Peyer's patch (tissue), 4 donors: ENCODE measurements at places on chromosomes 2 and 18. TPM values are rescaled to one million over a fixed set of nuclear protein-coding genes. Genes with fewer than 3 reads are reported as not detected.

HOXD12 gene
- total RNA-seq = not detected

ACADL gene
- 2.5 TPM for total RNA-seq

METTL5 gene
- total RNA-seq = 20.7 TPM

DNA sequence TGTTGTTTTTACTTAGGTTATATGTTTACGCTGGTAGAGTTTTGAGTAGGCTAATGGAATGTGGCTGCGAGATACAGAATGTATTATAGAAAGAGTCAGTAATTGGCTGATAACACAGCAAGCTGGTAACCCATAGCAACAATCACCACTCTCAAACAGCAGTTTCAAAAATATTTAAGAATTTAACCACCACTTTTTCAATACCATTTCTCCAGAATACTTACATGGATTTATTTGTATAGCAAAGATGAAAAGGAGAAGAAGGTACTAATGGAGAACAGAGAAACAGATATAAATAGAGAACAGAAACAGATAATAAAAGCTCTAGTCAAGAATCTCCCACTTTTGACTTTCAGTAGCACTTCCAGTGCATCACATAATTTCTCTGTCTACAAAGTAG lies 188.3 kb upstream of the SLC39A10 start:
- no peak overlapping the region for H3K27ac ChIP-seq
- H3K4me3 ChIP-seq = no peak overlapping the region
- H3K36me3 ChIP-seq = no peaks in the 10 kb centered on the region
- H3K4me1 ChIP-seq = no peaks in the 10 kb centered on the region

DNA sequence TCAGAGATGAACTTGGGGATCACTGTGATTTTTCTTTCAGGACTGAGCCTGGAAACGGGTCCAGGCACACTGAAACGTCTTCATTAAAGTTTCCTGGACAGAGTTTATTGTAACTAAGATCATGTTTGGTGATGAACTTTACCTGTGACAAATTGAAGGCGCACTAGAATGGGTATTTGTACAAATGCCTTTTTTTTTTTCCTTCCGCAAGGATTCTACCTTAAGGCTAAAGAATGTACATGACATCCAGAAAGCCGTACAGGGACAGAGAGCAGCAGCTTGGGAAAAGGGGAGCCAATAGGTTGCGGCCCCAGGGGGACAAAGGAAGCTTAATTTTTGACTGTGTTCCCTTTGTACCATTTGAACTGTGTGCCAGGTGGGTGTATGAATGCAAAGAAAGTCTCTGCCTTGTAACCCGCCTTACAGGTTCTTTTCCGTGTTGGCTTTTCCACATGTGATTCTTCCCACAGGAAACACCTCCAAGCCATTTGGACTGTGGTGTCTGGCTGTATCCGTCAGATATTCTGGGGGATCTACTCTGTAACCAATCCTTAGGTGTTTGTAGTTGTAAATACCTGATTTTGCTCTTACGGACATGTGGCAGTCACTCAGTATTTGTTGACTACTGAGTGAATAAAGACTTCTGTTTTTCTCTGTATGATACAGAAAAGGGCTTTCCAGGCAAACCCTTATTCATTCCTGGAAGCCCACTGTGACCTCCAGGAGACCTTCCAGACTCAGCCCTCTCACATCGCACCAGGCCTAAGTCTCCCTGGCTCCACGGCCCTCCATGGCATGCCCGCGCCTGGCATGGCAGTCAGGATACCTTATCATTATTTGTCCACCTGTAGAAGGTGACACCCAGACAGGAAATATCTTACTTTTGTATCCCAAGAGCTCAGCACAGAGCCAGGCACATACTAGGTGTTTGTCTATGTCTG lies 1.1 kb downstream of the LRRFIP1 start:
- no peaks in the 10 kb centered on the region for H3K36me3 ChIP-seq
- peaks cover 14% of the 10 kb centered on the region for H3K4me1 ChIP-seq
- H3K27ac ChIP-seq = peak overlapping the region; percentile 66
- DNase-seq = no peak
- H3K27me3 ChIP-seq = no peaks in the 10 kb centered on the region

GRCh38 chr18:37282386-37283037 lies 283.1 kb downstream of the CELF4 start:
- no peaks in the 10 kb centered on the region for H3K36me3 ChIP-seq
- DNase-seq = no peak
- H3K4me1 ChIP-seq = no peaks in the 10 kb centered on the region

- H3K36me3 ChIP-seq = no peaks in the 10 kb centered on the region
- H3K27ac ChIP-seq = no peak overlapping the region
- H3K27me3 ChIP-seq = no peaks in the 10 kb centered on the region
- H3K4me3 ChIP-seq = no peak overlapping the region
Observed at GRCh38 chr2:109141006-109141600, 12.1 kb downstream of the SH3RF3 start.
